ENCODE measurements at places on chromosomes 11 and 22.

DNA sequence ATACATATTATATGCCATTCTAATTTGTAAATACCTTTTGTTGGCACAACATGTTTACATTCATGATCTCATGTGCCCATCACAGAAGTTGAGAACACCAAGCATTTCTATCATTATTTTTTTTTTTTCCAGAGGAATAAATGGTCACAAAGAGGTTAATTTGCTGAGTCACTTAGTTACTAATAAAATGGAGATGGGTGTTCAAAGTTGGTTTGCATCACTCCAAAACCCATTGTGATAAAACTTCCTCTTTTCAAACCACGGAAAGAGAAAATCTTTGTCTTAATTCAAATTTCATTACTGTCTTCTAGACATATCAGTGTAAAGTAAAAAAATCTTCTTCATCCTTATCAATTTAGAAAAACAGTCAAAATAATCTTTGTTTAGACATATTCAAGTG is 636.8 kb upstream of the CCDC179 start:
- DNase-seq, result no peak

DNA sequence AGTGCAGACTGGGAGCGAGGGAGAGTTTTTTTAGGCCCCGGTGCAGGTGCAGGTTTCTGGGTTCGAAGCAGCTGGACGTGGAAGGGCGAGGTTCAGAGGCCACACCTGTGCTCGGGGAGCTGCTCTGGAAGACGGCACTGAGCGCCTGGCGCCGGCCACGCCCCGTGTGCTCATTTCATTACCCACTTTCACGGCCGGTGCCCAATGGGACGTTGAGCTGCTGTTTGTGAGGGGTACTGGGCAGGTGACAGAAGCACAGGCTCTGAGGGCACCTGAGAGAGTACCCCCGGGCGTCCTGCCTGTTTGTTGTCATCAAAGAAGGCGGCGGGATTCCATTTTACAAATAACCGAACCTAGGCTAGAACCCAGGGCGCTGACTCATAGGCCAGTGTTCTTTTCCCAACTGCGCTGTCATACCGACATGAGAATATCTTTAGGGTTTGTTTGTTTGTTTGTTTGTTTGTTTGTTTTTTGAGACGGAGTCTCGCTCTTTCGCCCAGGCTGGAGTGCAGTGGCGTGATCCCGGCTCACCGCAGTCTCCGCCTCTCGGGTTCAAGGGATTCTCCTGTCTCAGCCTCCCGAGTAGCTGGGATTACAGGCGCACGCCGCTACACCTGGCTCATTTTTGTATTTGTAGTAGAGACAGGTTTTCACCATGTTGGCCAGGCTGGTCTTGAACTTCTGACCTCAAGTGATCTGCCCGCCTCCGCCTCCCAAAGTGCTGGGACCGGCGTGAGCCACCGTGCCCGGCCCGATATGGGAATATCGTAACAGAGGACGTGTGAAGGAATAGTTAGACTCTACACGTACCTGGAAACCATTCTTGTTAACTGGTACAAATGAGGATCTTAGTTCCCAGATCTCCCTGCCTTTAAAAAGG is 16.6 kb upstream of the SPTBN2 start:
- no peak for DNase-seq

GRCh38 chr11:12531681-12532080 is 142.5 kb upstream of the TEAD1 start:
- DNase-seq, result no peak

DNA sequence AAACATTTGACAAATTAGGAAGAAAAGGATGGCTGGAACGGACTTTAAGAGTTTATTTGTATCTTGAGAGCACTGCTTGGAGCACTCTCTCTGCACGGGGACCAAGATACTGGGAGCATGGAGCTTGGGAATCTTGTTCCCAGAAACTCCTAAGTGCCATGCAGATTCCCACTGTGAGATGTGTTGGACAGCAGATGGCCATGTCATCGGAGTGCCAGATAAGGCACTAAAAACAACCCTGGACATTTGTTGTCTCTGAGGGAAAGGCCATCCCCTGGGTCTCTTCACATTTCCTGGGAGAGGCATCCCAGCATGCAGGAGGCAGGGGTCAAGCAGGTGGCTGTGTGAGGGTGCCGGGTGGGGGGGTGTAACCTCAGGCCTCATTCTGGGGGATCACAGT is 2.9 kb downstream of the KIRREL3 start:
- DNase-seq, result no peak

GRCh38 chr22:30969532-30970355 is 679 bp downstream of the TUG1 start:
- peak; percentile 38 for DNase-seq

DNA sequence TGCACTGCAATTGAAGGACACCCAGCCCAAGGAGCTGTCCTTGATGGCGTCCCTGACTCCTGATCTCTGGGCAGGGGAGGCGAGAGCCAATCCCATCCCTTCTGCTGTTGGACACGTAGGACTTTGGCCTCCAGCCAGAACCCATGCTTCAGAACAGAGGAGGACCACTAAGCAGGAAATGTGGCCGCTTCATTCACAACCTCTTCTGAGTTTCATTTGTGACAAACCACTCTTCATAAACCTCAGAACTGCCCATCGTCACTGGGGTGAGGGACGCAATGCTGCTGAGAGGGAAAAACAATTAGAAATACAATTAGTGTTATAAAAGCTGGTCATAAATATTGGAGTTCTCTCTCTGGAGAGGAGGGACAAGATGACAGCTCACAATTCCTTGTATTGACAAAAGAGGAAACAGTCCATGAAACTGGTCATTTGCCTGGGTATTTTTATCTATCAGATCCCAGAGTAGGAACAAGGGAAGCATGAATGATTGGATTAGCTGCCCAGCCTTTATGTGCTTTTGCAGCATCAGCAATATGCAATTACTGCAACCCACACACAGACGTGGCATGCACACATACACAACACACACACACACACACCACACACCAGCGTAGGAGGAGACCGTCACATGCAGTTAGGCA is 216.5 kb upstream of the CADM1 start:
- DNase-seq, result no peak

GRCh38 chr22:50224071-50224470 is 20.8 kb downstream of the TUBGCP6 start:
- no peak for DNase-seq

GRCh38 chr22:49503321-49503720 is 324.4 kb downstream of the BRD1 start:
- no peak for DNase-seq

DNA sequence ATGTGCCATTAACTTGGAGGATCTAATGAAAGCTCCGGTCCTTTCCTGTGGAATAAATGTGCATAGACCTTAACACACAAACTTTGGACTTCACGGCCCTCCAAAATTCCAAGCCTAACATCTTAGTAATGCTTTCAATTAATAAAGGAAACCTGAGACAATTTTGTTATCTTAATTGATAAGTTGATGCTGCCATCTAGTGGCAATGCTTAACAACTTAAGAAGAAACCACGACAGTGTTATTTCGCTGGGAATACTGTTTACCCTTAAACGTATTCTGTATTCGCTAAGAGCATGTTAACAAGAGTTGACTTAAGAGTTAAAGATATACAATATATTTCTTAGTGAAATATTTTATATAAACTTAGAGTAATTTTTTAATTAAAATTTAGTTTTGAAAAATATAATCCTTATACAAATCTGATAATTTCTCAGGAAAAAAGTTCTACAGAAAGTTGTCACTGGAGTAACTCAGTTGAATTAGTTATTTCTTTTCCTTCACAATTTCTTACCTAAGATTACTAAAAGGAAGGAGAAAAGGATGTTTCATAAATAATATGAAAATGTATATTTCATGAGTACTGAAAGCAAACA is 35.0 kb upstream of the OR9G4 start:
- DNase-seq, result no peak

DNA sequence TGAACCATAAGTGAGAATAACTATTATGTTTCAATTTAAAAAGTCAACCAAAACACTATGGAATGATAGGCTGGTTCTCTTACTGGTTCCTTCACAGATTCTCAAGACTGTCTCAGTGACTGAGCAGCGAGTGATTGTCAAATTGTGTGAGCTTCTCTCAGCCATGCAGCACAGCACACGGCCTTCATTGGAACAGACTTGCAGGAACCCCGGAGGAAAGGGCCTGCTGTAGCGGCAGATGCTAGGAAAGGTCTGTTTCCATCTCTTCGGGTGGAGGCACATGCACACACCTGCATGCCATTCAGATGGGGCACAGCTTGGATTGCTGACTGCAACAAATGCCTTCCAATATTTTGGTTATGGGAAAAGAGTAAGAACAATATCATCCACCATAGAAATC is 741.8 kb downstream of the OPCML start:
- DNase-seq, result no peak

DNA sequence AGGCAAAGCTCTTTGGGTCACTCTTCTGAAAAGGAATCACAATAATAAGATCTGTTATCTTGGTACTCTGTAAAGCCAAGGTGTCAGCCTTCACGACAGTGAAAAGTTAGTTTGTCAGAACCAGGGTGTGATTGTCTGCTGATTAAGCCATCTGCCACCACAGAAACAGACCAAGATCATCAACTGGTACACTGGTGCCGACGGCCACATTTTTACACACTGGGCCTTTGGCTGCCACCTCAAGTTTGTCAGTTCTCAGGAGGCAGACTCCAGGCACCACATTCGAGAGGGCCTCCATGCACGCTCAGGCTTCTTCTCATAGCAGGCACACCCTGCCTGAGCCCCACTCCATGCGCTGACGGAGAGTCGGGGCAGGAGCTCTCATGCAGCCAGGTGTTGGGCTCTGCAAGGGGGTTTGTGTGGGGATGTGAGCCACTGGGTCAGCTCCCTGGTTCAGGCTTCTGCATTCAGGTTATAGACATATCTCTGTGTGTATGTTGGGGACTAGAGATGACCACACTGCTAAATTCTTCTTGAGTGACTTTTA is 66.2 kb downstream of the KCNJ1 start:
- DNase-seq, result no peak

DNA sequence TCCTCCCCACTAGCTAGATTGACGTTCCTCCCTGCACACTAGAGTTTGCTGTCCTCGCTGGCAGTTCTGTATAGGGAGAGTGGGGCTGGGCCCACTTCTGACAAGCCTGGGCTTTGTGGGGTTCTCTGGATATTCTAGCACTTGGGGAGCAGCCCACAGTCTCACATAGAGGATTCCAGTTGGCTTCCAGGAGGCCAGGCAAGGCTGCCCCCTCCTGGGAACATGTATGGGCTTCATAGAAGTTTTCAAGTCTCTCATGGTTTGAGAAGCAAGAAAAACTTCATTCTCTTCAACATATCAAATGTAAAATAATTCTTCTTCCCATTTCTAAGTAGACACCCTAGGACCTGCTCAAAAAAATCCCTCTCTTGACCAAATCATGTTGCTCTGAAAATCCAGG is 87.5 kb downstream of the NAV2 start:
- DNase-seq, result no peak

DNA sequence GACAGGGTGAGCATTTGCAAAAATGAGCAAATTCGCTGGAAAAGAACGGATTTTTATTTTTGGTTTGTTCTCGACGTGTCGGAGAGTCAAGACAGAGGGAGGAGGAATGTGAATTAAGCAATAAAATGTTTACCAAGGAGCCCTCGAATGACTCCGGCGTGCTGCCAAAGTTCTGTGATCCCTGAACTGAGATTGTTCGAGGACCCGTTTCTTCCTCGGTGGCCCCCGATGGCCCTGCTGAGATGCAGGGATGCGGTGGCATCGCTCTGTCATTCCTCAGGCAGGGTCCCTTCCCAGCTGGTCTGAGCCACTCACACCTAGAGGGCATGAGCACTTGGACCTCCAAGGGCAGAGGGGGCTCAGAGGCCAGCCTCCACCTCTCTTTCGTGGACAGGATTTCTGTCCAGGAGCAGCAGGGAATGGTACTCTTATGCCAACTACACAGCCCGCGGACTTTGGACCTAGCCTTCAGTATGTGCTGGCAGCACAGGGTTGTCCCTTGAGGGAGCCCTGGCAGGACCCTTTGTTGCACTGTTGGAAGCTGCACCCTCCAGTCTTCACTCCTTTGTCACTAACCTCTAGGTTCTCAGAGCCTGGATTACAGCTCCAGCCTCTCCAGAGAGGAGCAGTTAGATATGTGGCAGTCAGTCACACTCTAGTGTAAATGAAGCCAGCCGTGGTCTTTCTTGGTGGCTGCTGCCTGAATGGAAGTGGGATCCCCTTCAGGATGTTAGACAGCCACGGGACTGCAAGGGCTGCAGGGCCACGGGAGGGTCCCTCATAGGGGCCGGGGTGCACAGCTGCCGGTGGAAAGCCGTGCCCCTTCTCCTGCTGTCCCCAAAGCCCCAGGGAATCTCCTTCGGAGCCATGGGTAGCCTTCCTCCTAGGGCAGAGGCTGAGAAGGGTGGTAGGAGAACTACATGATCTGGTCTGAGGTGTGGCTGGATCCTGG is 109.4 kb upstream of the ANO1 start:
- peak; percentile 44 for DNase-seq

GRCh38 chr11:134632347-134633119 is 220.5 kb upstream of the B3GAT1 start:
- no peak for DNase-seq

DNA sequence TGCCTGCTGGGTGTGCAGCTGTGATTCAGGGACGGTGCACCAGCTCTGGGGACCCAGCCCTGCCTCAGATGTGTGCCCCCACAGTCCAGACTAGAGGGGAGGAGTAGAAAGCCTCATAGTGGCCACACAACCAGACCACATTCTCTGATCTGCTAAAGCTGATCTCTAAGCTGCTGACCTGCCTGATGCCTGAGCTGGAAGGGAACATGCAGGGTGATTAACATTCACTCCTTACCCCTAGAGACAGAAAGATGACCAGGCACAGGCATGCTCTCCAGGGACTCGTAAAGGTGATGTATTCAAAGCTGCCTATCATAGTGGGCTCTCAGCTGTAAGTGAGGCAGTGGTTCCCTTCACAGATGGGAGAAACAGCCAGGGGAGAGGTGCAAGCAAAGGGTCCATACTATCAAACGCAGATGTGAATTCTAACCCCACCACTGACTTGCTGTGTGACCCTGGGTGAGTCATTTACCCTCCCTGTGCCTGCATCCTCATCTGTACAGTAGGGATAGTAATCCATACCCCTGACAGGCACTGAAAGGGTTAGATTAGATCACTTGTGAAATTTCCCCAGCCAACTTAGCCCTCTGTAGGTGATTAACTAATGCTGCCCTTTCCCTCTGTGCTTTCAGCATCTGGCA is 29.0 kb upstream of the LRRC32 start:
- no peak for DNase-seq

GRCh38 chr11:100863080-100863581 is 176.0 kb downstream of the ARHGAP42 start:
- DNase-seq, result no peak

- DNase-seq, result no peak
Measured at GRCh38 chr11:117180020-117180419, 1.5 kb downstream of the SIDT2 start.

DNA sequence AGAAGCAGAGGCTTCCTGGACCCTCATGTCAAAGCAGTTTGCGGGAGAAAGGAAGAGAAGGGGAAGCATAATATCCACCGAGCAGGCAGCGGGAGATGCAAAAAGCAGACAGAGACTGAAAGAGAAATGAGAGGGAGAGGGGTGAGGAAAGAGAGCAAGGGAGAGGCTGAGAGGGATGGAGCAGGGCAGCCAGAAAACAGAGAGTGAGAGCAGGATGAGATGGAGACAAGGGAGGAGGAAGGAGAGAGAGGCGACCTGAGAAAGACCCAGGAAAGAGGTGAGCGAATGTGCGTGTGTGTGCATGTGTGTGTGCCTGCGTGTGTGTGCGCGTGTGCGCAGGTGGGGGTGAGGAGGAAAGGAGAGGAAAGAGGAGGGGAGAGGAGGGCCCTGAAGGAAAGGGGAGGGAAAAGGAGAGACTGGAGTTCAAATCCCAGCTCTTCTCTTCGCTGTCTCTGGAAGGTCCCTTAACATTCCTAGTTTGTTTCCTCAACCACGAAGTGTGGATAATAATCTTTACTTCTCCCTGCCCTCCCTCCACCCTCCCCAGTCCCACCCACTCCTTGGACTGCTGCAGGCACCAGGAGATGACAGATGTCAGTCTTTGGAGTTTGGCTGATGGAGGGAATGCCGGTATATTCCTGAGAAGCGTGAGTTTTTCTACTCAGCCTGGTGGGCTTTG is 67.9 kb downstream of the ISX start:
- no peak for DNase-seq

Measured in left ventricle myocardium inferior (tissue), 1 donor.